ENCODE measurements at places on chromosomes 16 and 17. TPM values are rescaled to one million over a fixed set of nuclear protein-coding genes. Genes with fewer than 3 reads are reported as not detected.

DNA sequence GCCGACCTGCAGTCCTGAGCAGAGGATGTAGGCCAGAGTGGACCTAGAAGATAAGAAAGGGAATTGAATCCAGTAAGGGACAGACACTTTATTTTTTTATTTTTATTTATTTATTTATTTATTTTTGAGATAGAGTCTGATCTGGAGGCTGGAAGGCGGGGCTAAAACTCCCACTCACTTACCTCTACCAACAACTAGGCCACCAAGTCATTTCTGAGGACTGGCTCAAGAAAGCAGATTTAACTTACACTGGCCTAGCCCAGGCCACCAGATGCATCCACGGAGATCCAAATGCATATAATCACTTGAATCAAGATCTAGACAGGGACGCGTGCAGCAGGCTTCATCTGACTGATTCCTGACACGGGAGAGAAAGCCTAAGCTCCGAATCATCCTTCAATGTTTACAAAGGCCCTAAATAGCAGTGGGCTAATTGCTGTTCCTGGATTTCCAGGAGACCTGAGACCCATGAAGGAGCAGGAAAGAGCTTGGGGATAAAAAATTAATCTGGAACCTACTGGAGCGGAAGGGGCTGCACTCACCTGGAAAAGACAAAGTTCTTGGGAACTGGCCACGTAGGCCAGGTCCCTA, 1.1 kb upstream of the ALOX12 start:
- no peaks in the 10 kb centered on the region for H3K27me3 ChIP-seq
- DNase-seq, result no peak
- peaks cover 5% of the 10 kb centered on the region for H3K36me3 ChIP-seq
- no peak overlapping the region for H3K27ac ChIP-seq
- H3K4me1 ChIP-seq, result peaks cover 8% of the 10 kb centered on the region

GRCh38 chr17:40524243-40524965, 23.0 kb upstream of the TNS4 start:
- no peak for DNase-seq
- H3K4me3 ChIP-seq, result no peak overlapping the region
- H3K36me3 ChIP-seq, result peaks cover 30% of the 10 kb centered on the region

GRCh38 chr17:73644145-73645049, at the start of gene SDK2:
SDK2 (minus strand) TSS chr17:73644445; CDS start chr17:73644088, 357 bp downstream.
- peak within 1 kb of the TSS; percentile 89 for H3K4me3 ChIP-seq
- DNase-seq, result no peak
- no peak within 1 kb of the TSS for H3K27ac ChIP-seq
- H3K4me1 ChIP-seq, result peaks cover 12% of the 10 kb centered on the region

Gene CD300C
- polyA plus RNA-seq, result not detected

Gene QPRT
- polyA plus RNA-seq, result 8.9 TPM

Gene TPPP3
- polyA plus RNA-seq, result 0.96 TPM

Measured in keratinocyte (primary cell).